Fibroblast of pulmonary artery (primary cell): ENCODE measurements at places on chromosomes 11 and 22.

DNA sequence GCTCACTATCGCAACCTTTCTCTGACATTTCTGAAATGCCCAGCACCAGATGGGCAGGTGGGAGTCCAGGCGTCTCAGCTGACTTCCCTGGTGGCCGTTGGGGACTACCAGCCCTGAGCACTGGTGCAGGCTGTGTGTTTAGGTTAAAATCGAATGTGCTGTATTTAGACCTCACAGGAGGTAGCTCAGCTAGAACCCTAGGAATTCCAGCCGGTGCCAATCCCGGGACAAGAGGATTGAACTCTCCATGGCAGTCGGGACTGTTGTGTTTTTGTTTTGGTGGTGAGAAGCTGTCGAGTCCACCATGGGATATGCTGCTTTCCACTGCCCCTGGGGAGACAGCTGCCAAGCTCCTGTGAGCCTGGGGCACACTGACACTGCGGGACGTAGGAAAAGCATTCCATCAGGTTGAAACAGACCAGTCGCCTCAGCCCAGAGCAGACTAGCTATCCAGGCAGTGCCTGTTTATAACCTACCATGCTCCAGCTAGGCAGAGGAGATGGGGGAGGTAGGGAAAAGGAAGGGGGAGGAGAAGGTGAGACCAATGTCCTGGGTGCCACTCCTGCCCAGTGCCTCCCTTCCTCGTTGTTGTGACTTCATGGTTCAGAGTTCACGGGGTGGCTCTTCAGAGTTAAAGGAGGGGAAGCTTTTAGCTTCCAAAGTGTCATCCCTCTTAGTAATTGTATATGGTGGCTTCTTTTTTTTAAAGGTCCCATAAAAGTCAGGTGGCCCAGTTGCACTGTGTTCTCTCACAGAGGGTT lies 53.0 kb downstream of the MICAL2 start:
- peak; percentile 70 for DNase-seq

GRCh38 chr11:44071157-44071556 lies 5.1 kb downstream of the ACCS start:
- DNase-seq, result no peak

GRCh38 chr11:93389737-93390136 lies 59.2 kb downstream of the DEUP1 start:
- DNase-seq, result no peak

DNA sequence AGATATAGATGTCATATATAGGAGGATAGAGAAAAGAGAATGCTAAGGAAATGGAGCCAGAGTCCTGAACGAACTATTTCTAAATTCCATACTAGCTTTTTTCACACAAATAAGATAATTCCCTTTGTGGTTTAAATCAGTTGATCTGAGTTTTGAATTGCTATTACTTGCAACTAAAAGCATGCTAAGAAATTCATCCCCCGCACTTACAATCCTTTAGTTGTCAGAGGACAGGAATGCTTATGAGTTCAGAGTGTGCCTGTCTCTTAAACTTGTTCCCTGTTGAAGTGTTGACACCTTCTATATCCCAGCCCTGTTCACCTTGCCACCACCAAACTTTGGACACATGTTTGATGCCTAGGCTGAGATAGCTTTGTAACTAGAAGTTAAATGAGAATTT lies 406.2 kb downstream of the METTL15 start:
- DNase-seq, result no peak

GRCh38 chr11:36750349-36750748 lies 152.3 kb upstream of the RAG2 start:
- no peak for DNase-seq
